Kidney capillary endothelial cell (primary cell): ENCODE measurements at places on chromosomes 7 and 10.

- no peak for DNase-seq
Measured at GRCh38 chr7:151508991-151509390, 10.7 kb downstream of the RHEB start.

GRCh38 chr7:84647797-84648757 lies 453.5 kb upstream of the SEMA3A start:
- DNase-seq = peak; percentile 18

DNA sequence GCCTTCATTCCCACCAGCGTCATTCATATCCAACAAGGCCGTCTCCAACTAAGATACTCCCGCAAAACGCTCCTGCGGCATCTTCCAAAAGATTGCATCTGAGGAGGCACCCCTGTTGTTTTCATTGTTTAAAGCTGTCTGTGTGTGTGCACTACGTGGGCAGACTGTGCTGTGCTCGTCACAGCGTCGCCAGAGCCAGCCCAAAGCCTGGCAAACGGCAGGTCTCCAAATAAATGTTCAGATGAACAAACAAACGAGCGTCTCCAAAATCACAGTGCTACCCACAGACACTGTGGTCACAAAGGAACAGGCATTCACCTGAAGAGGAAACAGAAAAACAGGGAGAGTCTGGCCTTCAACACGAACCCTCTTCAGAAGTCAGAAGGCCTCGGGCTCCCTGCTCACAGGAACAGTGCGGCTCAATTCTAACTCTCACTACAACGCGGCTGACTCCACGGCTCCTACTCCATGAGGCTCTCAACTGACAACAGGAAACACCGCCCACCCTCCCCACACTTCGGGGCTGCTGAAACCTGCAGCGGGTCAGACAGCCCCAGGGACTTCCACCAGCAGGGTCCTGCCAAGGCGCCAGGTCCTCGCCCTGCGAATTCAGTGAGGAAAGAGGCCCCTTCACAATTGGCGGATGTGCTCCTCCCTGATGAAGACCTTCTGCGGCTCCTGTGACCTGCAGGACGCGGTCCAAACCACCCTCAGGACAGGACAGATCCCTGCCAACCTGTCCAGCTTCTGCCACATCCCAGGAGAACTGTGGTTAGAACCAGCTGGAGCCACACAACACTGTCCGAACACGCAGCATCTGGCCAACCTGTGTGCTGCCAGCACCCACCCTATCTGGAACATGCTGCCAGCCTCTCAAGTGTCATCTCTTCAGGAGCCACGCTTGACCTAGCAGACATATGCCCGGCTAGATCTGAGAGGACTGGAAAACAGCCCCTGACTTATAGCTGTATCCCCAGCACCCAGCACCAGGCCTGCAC lies 36.1 kb downstream of the MAD1L1 start:
- no peak for DNase-seq

DNA sequence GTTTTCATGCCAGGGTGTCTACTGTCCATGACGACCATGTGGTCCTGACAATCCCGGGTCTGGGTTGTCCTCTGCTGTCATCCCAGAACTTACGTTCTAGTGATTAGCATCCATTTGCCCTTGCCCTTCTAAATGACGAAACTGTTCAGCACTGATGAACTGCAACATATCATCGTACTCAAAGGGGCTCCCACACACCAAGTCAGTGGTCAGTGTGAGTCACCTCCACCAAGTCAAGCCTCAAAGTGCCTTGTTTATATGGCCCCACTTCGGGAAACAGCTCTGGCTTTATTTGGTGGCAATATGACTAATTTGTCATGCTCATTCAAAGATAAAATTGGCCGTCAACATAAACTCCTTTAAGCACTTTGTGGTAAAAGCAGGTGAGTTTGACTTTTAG lies 110.7 kb downstream of the FRMD4A start:
- no peak for DNase-seq

- no peak for DNase-seq
Measured at GRCh38 chr7:10205696-10206095, 768.0 kb upstream of the PHF14 start.

- DNase-seq = peak; percentile 40
Measured at GRCh38 chr10:122688293-122688989, 11.2 kb downstream of the C10orf120 start.
